ENCODE measurements at places on chromosomes 3 and 15.

DNA sequence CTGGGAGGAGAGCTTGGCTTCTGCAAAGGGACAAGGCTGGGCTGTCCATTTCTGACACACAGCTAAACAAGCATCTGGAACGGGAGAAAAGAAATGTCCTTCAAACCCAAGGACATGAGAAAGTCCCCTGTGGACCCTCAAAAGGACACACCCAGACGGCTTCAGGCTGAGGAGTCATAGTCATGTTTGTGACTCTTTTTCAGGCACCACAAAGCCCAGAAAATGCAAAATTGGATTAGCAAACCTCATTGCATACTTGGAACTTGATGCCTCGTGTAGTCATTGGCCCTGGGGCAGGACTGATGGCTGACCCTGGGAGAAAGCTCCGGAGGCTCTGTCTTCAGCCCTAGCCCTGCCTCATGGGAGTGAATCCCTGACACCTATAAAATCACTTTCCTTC is 21.5 kb downstream of the FAM174B start:
- DNase-seq, result no peak

- DNase-seq, result no peak
These were observed 3.1 kb upstream of the BNC1 start for GRCh38 chr15:83287541-83288027.

DNA sequence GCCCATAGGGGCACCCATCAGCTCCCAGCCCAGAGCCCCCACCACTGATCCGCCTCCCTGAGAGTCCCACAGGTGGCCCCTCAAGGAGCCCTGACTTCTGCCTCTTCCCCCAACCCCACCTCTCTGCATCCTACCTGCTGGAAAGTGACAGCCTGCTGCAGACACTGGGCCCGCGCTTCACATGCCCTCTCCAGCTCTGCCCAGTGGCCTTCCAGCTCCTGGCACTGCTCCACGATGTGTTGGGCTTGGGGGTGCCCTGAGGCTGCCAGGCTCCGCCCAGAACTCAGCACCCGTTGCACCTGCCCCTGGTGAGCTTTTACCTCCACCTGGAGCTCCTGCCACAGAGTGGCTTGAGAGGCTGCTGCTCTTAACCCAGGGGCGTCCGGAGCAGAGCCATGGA is 20.1 kb downstream of the SPTBN5 start:
- no peak for DNase-seq

- DNase-seq, result no peak
These were observed 15.7 kb upstream of the RBP2 start for GRCh38 chr3:139491966-139492365.

GRCh38 chr15:37773111-37773860 is 161.2 kb upstream of the TMCO5A start:
- no peak for DNase-seq

DNA sequence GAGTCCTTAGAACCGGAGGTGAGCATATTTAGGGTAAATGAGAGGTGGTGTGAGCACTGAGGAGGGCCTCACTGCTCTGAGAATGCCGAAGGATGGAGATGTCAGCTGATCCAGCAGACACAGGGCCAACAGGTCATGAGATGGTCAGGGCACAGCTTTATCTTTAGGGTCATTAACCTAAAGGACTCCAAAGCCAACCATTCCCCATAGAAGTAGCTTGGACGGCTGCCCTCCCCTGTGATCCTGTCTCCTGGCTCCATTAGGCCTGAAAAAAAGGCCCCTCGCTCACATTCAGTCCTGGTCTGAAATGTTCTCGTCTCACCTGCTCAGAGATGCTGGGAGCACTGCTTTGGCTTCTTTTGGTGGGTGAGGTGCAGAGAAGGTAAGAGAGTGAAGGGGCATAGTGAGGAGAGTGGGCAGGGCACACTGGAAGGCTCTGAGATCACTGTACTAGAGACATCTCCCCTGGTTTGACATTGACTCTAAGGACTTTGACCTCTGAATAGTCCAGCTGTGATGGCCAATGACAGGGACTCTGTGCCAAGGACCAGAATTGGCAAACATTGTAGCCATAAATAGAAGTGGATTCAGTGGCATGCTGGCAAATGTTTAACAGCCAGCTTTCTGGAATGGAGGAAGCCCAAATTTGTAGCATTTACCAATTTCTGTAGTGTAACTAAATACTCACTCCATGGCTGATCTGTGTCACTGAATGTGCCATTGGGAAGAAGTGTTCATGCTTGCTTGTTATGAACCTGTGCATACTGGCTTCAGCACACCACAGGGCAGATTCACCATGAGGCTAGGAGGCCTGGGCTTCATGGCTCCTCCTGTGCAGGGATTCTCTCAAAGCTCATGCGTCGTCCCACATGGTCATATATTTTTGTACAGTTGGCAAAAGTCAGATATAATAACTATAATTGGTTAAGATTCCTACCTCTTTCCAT is 76.2 kb upstream of the MRPS22 start:
- DNase-seq, result no peak

DNA sequence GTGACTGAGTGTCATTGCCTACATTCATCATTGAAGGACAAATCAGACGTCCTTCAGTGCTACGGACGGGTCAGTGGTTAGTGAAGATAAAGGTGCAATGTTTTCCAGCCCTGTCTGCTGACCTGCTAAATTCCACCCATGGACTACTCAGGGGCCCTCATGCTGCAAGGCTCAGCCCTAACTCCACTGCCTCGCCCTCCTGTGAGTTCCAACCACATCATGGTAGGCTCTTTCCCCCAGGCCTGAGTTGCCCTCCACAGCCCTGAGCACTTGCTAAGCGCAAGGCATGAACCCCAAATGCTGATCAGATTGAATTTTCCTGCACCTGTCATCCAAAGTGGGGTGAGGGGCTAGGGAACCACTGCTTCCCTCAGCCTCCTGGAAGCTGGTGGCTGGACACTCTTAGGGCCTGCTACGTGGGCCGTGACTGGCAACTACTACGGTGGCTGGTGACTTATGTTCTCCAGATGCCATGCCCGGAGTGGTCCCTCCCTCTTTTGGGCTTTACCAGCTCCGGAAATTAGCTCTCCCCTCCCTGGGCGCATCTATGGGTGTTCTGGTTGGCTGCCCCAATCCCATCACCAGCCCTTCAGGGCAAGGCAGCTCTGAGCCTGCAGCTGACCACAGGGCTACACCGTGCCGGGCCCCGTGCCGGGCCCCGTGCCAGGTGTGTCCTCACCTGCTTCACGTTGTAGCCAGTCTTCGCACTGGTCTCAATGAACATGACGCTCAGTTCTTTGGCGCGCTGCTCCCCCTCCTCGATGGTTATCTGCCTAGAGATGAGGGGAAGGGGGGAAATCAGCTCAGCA is 32.1 kb downstream of the SRPRB start:
- DNase-seq, result no peak

DNA sequence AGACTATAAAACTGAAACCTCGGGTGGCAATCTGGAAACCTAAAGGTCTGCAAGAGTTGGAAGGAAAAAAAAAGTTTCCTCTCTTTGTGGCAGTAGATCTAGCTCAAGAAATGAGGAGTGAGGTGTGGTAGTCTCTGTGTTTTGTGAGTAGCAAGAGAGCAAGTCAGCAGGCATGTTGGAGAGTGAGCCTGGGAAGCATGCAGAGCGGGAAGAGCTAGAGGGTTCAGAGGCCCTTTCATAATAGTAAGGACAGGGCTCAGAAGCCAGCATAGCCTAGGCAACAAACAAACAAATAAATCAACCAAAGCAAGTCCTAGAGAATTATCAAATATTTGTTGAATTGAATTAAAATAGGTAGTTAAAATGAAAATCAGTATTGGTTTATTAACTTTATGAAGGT is 189.7 kb upstream of the CBLB start:
- DNase-seq, result no peak

DNA sequence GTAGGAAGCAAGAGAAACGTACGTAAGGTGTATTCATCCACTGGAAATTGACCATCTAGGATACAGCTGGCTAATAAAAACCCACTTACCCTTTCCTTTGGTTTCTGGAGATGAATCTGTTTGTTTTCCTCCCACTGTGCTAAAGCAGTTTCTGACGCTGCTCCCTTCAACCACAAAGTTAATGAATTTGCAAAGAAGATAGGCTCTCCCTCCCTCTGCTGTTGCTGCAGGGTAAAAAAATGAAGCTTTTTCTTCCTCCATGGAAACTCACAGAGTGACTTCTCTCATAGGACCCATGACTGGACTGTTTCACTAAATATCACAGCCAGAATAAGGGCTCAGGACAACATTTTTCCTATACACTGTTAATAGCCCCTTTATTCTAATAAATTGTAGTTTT is 172.1 kb upstream of the LRRN1 start:
- DNase-seq, result no peak

- no peak for DNase-seq
These were observed 32.6 kb downstream of the PLCL2 start for GRCh38 chr3:16917256-16917935.

- peak; percentile 60 for DNase-seq
These were observed 19.9 kb upstream of the ABHD2 start for GRCh38 chr15:89068325-89068784.

DNA sequence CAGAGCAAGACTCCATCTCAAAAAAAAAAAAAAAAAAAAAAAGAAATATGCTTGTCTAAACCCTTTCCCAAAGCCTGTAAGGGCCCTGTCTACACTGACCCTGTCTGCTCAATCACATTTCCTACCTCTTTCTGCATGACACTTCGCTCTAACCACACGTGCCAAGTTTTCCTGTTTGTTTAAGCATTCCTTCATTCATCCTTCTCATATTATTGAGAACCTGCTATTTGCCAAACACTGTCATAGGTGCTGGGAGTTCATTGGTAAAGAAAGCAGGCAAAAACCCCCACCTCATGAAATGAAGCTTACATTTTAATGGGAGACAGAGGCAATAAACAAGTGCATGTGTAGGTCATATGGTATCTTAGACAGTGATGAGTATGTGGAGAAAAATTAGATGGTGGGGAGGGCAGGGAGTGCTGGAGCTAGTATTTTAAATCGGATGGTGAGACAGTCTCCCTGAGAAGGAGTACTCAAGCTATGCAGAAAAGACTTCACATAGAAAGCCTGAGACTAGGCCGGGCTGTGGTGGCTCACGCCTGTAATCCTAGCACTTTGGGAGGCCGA is 48.0 kb downstream of the B3GNT5 start:
- no peak for DNase-seq

DNA sequence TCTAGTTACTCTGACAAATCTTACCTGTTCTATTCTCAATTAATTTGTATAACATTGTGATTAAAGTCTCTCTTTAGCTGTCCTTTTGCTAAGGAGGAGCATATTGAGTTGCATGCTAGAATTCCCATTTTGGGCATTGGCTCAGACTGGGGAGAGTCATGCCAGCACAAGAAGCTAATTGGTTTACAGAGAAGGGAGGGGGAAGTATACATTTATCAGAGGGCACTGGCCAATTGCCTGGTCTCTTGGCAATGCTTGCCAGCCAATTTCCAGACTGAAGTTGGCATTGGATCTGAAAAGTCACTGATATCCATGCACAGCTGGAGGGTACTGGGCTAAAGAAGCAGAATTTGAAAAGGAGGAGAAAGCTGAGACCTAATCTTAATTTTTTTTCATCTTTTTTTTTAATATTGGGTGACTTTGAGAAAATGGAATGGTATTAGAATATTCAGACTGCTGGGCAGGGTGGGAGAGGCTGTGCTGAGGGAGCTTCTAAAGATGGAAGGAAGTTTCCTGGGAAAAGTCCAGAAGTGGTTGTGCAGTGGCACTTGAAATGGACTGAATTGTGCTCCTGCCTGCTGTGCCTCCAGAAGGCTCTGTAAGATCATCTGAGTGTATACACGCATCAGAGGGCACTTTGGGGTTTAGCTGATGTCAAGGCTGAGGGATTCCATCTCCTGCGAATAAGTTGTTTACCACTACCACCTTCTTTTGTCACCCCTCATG is 365.2 kb upstream of the DPH6 start:
- no peak for DNase-seq

- DNase-seq, result no peak
These were observed 81.1 kb downstream of the CCK start for GRCh38 chr3:42184651-42185443.

GRCh38 chr3:29004885-29005599 is 275.8 kb upstream of the RBMS3 start:
- DNase-seq, result no peak

- DNase-seq, result no peak
These were observed 252.6 kb downstream of the TLE3 start for GRCh38 chr15:69845159-69845558.

- DNase-seq, result no peak
These were observed 6.4 kb upstream of the CSTA start for GRCh38 chr3:122318620-122319019.

- DNase-seq, result no peak
These were observed 219.0 kb upstream of the LMCD1 start for GRCh38 chr3:8282541-8283165.

- DNase-seq, result no peak
These were observed 131.1 kb upstream of the GADL1 start for GRCh38 chr3:31025541-31025940.

DNA sequence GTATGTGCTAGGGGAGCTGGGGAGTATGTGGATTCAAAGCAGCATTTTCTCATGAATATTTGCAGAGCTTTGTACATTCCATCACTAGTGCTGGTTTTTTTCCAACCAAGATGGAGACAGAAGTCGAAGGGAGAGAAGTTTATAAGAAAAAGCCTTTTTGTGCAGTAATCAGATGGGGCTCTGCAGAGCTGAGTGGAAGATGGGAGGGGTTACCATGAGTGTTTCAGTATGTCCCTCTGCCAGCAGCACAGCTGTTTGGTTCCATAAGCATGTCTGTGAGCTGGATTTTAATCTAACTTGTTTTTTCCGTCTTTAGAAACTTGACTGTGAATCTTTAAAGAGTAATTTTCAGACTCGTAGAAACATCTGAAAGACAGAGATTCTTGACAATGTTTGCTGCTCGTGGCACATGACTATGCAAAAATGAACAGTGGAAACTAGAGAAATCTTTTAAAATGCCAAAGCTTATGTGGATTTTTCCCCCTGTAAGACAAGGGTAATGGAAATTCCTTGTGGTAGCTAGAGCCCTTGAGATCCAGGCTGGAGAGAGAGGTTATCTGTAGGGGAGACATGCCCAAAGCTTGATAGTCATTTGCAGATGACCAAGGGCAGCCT is 20.3 kb downstream of the STARD9 start:
- no peak for DNase-seq

GRCh38 chr3:147222291-147222690 is 184.1 kb downstream of the ZIC4 start:
- no peak for DNase-seq

- DNase-seq, result no peak
These were observed 21.3 kb downstream of the PODXL2 start for GRCh38 chr3:127650236-127650635.

GRCh38 chr3:43388175-43388574 is 101.8 kb downstream of the SNRK start:
- no peak for DNase-seq

Data from activated CD8-positive, alpha-beta memory T cell treated with anti-CD3 and anti-CD28 coated beads for 48 hours (primary cell).